Stimulated activated CD8-positive, alpha-beta memory T cell treated with anti-CD3 and anti-CD28 coated beads, Interleukin-4, amount 100 ng/mL, for 1 hour (primary cell): ENCODE measurements at places on chromosomes 7 and 10.

GRCh38 chr7:107994421-107995030 lies 8.4 kb downstream of the LAMB1 start:
- no peak for DNase-seq

DNA sequence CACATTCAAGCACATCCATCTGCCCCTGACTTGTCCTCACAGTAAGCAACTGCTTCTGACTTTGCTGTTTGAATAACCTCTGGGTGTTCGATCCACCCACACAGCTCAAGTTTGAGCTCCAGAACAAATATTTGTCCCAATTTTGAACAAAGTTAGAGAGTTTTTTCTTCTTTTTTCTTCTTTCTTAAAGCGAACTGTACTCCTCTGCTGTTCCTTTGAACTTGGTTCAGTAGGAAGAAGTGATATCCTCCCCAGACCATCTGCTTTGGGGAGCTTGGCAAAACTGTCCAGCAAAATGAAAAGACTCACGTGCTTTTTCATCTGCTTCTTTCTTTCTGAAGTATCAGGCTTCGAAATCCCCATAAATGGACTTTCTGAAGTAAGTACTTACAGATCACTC lies at the start of gene ITIH2:
TSS of gene ITIH2 (plus strand) at position 177 of the 400 bp plus-strand sequence. CDS start at position 296, 119 bp downstream.
- DNase-seq, result no peak

GRCh38 chr10:113518415-113518814 lies 34.4 kb upstream of the HABP2 start:
- DNase-seq, result no peak

DNA sequence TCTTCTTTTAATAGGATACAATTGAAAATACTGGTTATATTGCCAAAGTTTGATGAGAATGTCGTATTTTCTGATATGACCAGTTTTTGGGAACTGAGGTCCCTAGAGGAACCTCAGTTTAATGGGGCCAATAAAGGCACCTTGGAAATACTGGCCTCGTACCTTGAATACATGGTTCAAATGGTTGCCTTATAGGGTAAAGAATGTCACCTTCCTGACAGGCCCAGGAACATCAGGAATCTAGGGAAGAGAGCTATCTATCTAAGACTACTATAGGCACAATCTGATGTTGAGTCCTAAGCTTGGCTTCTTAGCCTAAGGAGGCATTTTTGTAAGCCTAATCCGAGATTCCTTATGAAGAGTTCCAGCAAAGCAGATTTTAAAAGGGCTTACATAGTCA lies 9.3 kb downstream of the SHTN1 start:
- no peak for DNase-seq

- no peak for DNase-seq
Observed at GRCh38 chr7:460374-461116, 59.1 kb downstream of the PDGFA start.

- DNase-seq, result no peak
Observed at GRCh38 chr10:103847346-103847745, 8.0 kb downstream of the SH3PXD2A start.

DNA sequence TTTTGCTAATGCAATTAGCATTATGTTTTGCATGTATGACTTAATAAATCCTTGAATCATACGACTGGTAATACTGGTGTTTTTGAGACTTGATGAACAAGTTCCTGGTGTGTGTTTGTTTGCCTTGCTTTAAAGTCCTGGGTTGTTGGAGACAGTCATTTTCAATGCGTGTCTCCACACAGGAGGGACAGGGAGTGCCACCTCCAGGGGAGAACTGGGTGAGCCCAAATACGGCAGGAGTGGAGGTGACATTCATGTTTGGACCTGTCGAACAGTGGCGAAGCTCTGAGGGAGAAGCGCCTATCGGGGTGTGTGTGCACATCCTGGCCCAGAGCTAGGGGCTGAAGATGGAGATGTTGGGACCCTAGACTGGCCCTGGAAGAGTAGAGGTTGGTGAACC lies 43.8 kb downstream of the DAGLB start:
- no peak for DNase-seq

DNA sequence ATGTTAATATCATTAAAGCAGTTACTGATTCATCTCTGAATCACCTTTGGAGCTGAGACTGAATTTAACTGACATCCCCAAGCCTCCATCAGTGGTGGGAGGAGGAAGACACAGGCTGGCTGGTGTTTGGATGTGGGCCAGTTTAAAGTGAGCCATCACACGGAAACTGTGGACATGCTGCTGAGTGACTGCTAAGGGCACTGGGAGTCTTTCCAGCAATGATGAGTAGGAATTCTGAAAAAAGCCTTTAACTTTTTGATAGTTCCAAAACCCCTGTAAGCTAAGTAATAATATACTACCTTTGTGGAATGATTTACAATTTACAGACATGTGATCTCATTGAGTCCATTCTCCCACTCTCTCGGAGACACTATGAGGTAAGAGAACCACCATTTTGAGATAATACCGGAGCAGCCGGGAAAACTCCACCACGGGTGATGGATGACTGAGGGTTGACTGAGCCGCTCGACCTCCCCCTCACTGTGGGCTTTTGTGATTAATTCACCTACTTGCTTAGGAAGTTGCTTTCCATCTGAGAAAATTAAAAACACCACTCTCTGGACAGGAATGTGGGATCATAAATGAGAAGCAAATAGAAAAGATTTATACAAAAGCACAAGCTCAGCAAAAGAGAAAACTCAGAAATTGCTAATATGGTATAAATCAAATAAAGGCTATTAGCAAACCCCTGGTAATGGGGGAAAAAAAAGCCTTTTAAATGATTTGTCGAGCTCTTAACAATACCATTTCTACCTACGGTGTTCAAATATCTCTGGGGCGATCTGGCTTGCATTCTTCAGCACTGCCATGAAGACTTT lies 194.8 kb downstream of the FANK1 start:
- DNase-seq, result no peak

GRCh38 chr7:152737833-152738232 lies 21.7 kb upstream of the ACTR3B start:
- no peak for DNase-seq

- DNase-seq, result no peak
Observed at GRCh38 chr10:97154781-97155180, 31.0 kb downstream of the SLIT1 start.

- DNase-seq, result no peak
Observed at GRCh38 chr10:62581351-62581750, 207.2 kb downstream of the ZNF365 start.

DNA sequence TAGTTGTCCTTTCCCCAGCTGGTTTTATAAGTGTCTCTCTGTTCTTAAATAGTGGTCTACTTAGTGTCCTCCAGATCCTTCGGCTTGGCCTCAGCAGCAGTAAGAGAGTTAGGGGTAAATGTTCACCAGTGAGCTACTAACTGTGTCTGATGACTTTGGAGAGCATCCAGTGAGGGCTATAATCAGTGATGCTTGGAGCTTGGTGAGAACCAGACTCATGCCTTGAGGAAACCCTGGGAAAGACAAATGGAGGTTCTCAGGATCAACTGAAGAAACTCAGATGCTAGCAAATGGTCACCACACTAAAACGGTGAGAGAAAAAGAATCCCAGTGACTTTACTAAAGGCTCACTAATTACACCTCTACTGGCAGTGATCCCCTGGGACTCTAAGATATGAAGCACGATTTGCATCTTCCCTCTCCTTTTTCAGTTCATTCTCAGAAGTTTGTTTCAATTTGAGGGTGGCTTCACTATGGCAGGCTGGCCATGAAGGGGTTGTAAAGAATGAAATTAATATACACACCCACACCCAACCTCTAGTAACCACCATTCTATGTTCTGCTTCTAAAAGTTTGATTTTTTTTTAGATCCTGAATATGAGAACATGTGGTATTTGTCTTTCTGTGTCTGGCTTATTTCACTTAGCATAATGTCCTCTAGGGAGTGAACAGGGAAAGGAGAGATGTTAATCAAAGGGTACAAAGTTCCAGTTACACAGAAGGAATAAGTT lies 177.9 kb downstream of the PDE1C start:
- no peak for DNase-seq

GRCh38 chr7:47350425-47350824 lies 231.5 kb downstream of the TNS3 start:
- DNase-seq, result no peak

DNA sequence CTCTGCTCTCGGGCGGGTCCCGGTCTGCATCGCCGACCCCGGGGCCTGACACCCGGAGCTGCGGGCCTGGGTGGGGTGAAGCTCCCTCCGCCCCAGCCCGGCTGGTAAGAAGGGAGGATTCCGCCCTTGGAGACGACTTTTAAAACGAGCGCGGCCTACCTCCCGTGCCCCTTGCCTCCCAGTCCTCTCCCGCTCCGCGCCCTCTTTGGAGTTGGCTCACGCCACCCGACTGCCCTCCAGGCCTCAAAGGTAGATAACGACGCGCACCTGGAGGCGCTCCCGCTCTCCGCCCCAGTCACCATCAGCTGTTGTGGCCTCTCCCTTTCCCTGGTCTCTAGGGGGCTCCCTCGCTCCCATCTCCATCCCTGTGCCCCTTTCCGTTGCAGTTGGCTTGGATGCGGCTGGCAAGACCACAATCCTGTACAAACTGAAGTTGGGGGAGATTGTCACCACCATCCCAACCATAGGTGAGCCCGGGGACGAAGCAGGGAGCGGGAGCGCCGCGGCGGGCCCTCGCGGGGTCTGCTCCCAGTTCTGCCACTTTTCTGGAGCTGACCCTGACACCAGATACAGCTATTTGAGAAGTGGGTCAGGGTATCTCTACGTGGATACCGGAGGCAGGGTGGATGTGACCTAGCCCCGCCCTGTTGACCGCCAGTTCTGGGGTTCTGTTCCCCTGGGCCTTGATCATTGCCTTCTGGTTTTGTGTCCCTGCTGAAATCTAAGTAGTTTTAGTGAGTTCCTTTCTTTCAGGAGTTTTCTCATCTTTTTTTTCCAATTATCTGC lies 679 bp downstream of the ARF5 start:
- no peak for DNase-seq

GRCh38 chr7:5458921-5459480 lies 35.4 kb upstream of the TNRC18 start:
- no peak for DNase-seq

- no peak for DNase-seq
Observed at GRCh38 chr7:32298408-32299132, 191.6 kb downstream of the LSM5 start.

DNA sequence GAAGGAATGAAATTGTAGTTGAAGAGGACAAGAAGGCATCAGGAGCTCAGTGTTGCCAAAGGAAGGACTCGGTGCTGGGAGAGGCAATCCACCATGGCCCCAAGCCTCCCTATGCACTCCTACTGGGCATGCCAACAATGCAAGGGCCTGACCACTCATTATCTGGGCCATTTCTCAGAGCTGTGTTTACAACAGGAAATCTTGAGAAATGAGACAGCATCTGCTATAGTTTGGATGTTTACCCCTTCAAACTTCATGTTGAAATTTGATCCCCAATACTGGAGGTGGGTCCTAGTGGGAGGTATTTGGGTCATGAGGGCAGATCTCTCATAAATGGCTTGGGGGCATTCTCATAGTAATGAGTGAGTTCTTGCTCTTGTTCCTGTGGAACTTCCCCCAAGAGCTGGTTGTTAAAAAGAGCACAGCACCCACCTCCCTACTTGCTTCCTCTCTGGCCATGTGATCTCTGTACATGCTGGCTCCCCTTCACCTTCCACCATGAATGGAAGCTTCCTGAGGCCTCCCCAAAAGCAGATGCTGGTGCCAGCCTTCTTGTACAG lies 50.8 kb upstream of the AOAH start:
- no peak for DNase-seq

- no peak for DNase-seq
Observed at GRCh38 chr7:21089653-21090052, 303.0 kb upstream of the SP8 start.

- no peak for DNase-seq
Observed at GRCh38 chr10:20094226-20094976, 278.2 kb downstream of the PLXDC2 start.

DNA sequence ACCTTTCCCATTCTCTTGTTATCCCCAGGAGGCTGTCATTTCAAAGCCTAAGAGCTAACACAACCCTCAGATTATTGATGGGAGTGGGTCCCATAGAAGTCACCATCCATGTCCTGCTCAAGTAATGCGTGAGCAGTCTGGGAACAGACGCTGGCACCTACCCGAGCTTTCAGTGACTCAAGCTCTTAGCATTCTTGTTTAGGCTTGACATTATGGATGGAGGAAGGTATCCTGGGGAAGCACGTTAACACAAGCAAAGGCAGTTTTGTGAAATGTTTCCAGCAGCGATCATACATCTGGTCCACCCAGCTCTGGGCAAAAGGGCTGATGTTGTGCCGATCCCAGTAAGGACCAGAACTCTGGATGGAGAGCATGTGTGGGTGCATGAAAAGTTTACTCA lies 30.0 kb upstream of the AUTS2 start:
- no peak for DNase-seq

DNA sequence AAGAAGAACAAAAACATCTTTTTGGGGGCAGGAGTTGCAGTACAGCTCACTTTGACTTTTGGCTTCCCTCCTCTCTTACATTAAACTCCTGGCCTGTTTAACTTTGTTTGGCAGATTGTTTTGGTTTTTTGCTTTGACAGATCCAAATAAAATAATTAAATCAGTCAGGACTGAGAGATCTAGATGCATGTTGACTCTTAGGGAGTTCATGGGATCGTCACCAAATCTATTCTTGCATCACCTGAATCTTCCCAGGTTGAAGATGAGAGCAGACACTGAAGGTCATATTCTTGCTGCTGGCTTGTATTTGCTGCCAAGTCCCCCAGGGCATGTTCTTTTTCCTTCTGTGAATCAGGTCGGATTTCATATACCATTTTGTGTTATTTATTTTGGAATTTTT lies 759.4 kb downstream of the CNTNAP2 start:
- DNase-seq, result no peak

DNA sequence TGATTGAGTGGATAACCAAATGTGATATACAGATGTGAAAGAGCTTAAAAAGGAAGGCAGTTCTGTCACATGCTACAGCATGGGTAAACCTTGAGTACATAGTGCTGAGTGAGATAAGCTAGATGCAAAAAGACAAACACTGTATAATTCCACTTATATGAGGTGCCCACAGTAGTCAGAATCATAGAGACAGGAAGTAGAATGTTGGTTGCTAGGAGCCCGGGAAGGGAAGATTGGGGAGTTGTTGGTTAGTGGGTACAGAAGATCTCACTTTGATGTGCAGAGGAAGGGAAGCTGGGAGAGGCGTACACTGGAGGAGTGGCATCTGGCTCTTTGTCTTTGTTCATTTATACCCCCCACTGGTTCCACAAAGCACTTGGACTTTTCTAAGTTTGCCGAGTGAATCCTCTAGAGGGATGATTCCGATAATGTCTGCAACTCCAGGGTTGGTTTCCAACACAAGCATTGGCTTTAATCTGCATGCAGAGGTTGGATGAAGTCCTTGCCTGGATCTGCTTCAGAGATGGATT lies 39.5 kb downstream of the TSPAN14 start:
- no peak for DNase-seq

- no peak for DNase-seq
Observed at GRCh38 chr10:124696446-124697392, 47.5 kb downstream of the FAM53B start.

GRCh38 chr7:141610671-141611070 lies 59.5 kb downstream of the AGK start:
- no peak for DNase-seq

- DNase-seq, result no peak
Observed at GRCh38 chr7:135240441-135240840, 6.8 kb downstream of the STRA8 start.

- no peak for DNase-seq
Observed at GRCh38 chr7:137960020-137960419, 41.9 kb downstream of the CREB3L2 start.
